ENCODE measurements at places on chromosomes 5 and 9.

GRCh38 chr5:94812232-94812631 lies 193.8 kb downstream of the SLF1 start:
- no peak for DNase-seq

DNA sequence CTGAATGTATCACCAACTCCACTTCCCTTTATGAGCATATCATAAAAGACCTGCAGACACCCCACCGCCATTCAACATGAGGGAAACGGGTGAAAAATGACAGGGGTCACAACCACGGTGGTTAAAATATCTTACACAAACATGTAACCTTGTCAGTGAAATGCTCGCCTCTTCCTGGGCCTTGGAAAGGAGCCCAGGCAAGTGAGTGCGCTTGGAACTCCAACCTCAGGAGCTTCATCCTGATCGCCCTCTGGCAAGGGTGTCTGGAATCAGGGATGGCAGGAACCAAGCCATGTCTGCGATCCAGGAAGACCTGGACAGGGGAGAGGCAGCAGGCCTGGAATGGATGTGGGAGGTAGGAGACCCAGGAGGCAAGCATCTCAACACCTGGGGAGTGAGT lies 282.7 kb downstream of the GAS1 start:
- DNase-seq, result no peak

DNA sequence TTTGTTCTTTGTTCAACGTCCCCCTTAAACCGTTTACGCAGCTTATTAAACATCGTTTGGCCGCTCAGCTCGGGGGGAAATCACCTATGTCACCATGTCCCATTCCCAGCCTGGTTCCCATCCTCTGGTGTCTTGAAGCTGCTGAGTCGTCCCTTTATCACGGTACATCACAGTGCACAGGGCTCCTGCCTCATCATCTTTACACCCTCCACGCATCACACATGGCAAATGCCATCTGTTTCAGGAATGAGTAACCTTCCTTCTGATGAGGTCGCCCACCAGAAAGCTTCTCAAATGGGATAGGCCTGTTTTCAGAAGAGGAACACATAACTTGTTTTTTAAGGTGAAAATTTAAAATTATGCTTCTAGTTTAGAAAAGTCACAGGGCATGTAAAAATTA lies 7.9 kb upstream of the LHX6 start:
- no peak for DNase-seq

- DNase-seq, result no peak
These were observed 720.2 kb upstream of the C9orf72 start for GRCh38 chr9:28293369-28294090.

DNA sequence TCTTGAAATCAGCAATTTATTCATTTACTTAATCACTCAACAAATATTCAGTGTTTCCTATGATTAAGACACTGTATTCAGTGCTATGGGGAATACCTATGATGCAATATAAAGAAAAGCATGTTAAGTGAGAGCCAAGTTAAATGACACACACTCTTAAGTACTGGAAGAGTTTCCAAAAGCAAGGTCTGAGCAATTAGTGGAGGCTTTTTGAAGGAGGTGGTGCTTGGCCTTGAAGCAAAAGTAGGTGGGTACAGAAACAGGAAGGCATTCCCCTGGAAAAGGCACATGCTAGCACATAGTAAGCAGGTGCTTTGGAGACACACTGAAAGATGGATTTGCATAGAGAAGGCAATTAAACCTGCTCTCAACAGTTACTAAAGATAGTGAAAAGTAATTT lies 4.0 kb downstream of the TSLP start:
- DNase-seq, result no peak

DNA sequence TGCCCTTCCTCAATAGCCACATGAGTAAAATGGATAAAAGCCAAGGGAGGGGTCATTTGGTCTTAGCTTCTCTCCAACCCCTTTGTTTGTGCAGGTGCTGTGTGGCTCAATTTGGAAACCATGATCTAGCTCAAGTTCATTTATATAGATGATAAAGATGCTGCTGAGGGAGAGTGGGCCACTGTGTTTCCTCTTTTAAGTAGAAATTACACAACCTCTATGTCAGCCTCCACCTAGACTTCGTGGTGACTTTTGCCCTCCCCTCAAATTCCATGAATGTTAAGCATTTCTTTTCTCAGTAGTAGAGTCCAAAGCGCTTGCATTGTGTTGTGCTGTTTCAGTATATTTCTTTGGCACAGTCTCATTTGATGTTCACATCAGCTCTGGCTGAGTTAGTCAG lies 241.4 kb downstream of the ARHGAP26 start:
- DNase-seq, result no peak

- no peak for DNase-seq
These were observed 70.4 kb upstream of the SLC1A3 start for GRCh38 chr5:36535859-36536615.

DNA sequence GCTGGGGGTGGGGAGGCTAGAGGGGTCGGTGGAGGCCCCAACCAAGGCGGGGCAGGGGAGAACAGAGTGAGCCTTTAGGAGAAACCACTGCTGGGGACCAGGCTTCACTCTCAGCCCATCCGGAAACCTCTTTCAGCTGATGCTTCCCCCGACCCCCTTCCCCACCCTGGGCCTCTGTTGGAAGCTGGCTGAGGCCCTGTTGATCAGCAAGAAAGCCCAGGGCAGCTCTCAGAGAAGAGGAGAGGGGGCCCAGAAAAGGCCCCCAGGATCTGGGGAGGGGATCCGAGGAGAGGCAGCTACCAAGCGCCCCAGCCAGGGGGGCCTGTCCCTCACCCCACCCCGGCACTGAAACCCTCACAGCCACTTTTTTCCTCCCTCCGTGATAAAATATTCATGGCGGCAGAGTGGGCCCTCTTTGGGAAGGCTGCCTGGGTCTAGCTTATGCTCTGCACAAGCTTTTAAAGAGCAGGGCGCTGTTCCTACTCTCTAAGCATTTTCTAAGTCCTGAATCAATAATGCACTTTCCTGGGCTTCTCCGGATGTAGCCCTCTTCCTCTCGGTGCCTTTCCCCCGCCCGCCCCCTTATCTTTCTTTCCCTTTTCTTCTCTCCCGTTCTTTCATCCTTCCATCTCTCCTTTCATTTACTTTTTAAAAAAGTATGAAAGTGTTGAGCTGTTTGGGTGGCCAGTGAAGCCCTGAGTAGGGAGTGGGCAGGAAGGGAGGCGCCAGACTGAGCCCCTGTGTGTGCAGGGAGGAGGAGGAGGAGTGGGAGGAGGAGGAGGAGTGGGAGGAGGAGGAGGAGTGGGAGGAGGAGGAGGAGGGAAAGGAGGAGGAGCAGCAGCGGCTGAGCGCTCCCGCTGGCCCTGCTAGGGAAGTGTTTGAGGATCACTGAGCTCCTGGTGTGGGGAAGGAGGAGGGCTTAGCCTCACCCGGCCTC lies 23.5 kb downstream of the NTNG2 start:
- no peak for DNase-seq

DNA sequence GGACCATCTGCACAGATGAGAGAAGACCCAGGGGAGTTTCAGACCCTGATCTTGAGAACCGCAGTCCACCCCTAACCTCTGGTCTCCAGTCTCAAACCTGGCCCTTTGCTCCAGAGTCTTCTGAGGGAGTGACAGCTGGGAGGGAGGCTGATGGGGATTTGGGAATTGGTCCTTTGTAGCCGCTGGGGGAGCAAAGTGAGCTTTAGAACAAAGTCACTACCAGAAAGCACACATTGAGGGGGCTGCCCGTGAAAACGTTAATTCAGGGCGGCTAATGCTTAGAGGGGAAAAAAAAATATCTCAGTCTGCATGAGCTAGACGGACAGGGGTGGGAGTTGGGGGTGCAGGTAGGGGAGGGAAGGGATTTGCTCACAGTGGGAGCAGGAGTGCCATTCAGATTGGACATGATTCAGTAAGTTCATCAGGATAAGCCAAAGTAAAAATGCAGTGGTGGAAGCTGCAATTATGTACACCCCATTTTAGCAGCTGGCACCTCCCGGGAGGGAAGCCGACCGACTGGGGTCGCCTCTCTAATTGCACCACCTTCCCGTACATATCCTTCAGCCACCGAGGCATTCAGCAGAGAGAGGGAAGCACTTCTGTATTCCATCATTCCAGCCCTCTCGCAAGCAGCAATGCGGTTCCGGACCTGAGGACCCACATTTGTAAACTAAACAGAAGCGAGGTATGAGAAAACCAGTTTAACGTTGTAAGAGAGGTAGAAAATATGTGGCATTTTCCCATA lies 123.4 kb upstream of the RETREG1 start:
- DNase-seq, result no peak

DNA sequence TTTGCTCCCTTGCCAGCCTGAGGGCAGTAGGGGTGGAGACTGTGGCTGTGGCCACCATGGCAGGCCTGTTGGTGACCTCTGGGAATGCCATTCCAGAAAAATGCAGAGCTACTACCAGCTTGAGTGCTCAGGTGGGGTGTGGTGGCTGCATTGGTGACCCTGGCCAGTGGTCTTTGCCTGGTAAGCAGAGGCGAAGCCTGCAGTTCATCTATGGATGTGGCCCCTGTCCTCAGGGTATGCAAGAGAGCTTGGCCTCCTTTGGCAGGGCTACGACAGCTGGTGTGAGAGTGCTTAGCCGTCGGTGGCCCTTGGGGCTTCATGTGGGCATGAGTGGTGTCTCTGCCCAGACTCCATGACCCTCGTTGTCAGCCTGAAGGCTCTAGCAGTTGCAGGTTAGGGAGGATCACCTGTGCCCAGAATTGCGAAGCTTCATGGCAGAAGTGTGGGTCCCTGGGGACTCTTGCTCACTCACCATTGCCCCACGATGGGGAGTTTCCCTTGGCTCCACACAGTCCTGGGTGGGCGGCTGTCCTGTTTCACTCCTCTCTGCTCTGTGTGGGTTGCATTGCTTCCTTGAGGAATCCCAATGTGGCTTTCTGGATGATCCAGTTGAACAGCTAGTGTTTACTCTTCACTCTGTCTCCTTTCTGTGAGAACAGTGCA lies 117.9 kb upstream of the CDH12 start:
- no peak for DNase-seq

GRCh38 chr9:13508681-13509080 lies 229.2 kb upstream of the MPDZ start:
- no peak for DNase-seq

GRCh38 chr5:137405393-137405792 lies 93.7 kb downstream of the SPOCK1 start:
- DNase-seq, result no peak

DNA sequence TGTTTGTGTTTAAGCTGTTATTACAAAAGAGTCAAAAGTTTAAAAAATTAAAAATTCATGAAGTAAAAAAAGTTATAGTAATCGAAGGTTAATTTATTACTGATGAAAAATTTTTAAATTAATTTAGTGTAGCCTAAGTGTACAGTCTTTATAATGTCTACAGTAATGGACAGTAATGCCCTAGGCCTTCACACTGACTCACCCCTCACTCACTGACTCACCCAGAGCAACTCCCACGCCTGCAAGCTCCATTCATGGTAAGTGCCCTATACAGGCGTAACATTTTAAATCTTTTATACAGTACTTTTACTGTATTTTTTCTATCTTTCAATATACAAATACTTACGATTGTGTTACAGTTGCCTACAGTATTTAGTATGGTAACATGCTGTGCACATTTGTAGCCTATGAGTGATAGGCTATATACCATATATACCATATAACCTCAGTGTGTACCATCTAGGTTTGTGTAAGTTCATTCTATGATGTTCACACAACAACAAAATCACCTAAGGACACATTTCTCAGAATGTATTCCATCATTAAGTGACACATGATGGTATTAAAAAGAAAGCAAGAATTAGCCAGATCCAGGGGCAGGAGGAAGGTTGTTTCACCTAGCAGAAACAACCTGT lies 40.1 kb downstream of the DCAF10 start:
- DNase-seq, result no peak

DNA sequence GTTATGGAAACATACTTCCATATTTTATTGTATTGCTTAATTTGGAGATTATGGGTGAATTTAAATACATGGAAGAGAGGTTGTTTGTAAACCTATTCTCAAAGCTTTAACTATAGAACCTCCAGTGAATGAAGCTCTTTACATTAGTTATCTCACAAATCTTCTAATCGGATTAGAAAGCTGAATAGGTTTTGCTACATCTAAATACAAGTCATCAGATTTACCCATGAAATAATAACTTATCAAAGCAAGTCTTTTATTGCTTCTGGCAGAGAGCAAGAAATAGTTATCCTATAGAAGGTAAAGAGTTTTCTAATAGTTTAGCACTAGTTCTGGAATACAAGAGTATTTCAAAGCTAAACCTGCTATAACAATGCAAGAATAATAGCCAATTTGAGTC lies 104.4 kb upstream of the SREK1 start:
- no peak for DNase-seq

- no peak for DNase-seq
These were observed 18.4 kb downstream of the CXXC5 start for GRCh38 chr5:139666551-139666950.

- no peak for DNase-seq
These were observed 45.5 kb downstream of the SH3RF2 start for GRCh38 chr5:145981589-145982571.

GRCh38 chr5:2511706-2512105 lies 239.8 kb downstream of the IRX2 start:
- DNase-seq, result no peak

DNA sequence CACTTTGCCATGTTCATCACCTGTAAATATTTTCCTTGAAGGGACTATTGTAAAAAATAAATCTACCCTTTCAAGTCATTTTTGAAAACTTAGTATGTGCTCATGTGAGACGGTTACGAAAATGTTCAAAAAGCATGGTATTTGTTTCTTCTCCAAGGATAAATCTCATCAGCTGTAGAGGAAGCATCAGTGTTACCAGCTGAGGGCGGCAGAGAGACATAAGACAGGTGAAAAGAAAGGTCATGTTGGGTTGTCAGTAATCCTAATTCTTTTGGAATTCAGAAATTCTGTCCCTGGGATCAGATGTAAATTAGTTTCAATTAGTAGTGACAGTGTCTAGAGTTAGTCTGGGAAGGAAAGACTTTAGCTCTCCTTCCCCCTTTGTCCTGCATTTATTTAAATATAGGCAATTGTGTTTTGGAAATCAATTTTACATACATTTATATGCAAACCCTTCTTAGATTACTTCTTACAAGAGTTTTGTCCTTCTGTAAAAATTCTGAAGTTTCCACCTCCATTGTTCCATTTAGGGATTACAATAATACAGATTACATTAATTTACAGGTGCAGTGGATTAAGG lies 791.9 kb upstream of the CDH6 start:
- DNase-seq, result no peak

DNA sequence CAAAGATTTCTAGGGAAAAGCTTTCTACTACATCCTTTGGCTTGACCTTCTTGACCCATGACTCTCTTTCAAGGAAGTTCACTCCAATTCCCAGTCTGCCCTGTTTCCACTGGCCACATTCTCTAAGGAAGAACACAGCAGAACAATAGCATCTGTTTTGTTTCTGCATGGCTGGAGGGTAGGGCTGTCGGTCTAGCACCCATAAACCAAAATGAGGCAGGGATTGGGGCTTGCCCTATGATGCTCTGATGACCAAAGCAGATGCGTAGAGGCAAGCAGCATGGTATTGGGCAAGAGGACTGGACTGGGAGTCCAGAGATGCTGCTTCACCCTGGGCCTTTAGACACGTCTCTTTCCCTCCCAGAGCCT lies 24.1 kb downstream of the GOLGA2 start:
- no peak for DNase-seq

DNA sequence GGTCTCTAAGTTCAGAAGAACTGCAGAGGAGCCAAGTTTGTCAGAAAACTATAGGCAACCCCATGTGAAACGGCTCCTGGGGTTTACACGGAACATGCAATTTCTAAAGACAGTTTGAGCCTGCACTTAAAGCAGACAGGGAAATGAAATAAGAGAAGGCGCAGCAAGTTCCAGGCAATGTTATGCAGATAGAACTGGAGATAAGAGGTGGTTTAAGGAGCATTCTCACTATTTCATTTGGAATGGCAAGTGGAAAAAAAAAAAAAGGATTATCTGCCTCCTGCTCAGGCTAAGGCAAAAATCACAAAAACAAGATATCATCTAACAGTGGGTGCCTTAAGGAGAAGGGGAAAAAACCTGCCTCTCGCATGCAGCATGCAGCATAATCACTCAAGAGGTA lies 2252.4 kb downstream of the MAT2B start:
- DNase-seq, result no peak

Data from activated CD8-positive, alpha-beta memory T cell treated with anti-CD3 and anti-CD28 coated beads, Interleukin-2, amount 50 U/mL, for 4 hours (primary cell).